ENCODE measurements at places on chromosomes 2 and 18.

DNA sequence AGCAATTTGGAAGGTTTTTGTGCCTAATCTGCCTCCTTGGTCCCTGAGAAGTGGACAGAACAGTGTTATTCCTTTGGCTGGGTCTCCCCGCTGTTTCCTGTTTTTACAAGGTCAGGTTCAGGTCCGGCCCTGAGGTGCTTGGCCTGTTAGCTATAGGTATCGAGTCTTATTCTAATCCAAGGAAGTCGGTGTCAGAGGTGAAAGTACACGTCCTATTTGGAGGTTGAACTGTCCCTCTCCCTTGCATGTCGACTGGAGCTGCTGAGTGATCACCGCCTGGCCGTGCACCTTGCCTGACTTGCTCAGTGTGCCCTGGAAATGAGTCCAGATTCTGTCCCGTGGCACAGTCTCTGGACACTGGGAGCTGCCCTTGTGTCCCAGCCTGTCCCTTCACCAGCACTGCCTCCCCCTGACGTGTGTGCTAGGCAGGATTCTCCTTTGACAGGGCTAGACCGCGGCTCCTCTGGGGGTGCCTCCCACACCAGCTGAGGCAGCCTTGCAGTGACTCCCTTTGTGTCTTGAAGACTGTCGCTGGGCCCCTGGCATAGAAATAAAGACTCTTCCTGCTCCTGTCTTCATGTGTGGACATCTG is 65.7 kb upstream of the RBM44 start:
- DNase-seq = no peak

GRCh38 chr2:8255448-8255800 is 426.4 kb upstream of the ID2 start:
- DNase-seq = no peak

GRCh38 chr2:187102381-187102780 is 253.4 kb upstream of the ZSWIM2 start:
- no peak for DNase-seq

GRCh38 chr2:147351784-147352183 is 493.0 kb upstream of the ACVR2A start:
- no peak for DNase-seq

DNA sequence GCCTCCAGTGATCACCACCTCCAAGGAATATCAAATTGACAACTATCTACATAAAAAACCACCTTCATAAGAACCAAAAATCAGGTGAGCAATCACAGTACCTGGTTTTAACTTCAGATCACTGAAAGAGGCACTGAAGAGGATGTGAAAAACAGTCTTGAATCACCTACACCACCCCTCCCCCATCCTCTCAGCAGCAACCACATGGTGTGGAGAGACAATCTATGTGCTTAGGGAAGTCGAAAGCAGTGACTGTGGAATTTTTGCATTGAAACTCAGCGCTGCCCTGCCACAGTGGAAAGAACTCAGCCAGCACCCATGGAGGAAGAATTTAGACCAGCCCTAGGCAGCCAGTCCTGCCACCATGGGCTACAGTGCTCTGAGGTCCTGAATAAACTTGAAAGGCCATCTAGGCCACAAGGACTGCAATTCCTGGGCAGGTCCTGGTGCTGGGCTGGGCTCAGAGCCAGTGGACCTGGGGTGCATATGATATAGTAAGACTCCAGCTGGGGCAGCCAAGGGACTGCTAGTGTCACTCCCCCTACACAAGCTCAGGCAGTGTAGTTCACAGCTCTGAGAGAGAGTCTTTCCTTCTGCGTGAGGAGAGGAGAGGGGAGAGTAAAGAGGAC is 75.6 kb downstream of the ATL2 start:
- no peak for DNase-seq

- peak; percentile 78 for DNase-seq
Measured at GRCh38 chr18:21242141-21242779, at the start of gene GREB1L. Gene GREB1L, plus strand, starts transcription at chr18:21242232. Its CDS starts 141,287 bp downstream, at chr18:21383519.

DNA sequence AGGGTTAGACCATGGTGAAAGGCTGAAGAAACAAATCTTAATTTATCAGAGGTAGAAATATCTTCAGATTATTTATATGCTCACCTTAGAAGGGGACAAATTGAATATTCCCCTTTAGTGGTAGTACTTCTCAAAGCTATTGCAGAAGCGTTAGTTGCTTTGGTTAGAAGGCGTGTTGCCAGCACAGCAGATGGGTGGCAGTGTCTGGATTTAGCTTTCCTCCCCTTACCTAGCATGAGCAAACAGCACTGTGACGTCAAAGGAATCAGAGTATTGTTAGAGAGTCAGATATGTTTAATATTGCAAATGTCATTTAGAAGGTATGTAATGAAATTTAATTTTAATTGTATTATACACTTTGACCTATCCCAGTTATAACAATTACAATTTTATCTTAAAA is 27.2 kb upstream of the GALR1 start:
- DNase-seq = no peak

- no peak for DNase-seq
Measured at GRCh38 chr2:197113275-197113711, 186.8 kb upstream of the PGAP1 start.

GRCh38 chr2:29495536-29496060 is 380.4 kb downstream of the CLIP4 start:
- DNase-seq = no peak

GRCh38 chr2:108223573-108223972 is 16.2 kb upstream of the SULT1C3 start:
- no peak for DNase-seq

DNA sequence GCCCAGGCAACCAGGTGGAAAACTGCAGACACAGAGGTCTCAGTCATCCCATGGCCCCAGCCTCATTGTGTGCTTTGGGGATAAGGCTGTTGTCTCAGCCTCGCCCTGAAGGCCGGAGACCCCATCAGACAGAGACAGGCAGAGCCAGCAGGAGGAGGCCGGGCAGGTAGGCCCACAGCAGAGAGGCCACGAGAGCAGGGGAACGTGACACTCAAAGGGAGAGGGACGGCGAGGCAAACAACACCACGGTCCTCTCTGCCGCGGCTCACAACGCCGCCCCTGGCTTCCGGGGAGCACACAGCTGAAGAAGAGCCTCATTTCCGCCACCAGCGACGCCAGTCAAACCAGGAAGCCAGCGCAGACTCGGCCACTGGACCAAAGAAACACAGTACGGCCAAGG is 103.3 kb downstream of the ZNF516 start:
- DNase-seq = no peak

DNA sequence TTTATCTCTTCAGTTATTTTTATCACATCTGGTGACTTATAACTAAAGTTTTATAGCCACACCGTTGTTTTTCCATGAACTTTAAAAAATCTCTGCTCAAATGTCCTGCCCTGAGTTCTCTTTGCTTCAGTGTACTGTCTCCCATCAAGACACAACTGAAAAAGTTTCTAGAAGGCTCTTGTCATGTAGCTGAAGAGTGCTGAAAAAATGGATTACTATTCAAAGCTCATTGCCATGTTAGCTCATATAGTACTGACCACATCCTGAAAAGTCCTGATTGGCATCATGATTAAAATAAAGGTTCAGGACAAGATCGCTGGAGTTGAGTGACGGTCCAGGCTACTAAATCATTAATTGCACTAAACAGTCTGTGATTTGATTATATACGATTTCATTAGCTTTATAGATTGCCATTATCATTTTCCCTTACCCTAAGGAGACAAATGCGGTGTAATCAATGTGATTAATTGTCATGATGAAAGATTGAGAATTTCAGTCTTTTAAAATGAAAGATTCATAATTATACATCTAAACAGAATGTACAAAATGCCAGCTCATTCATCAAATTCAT is 62.2 kb downstream of the MFSD6 start:
- no peak for DNase-seq

GRCh38 chr2:142325870-142326269 is 195.1 kb upstream of the LRP1B start:
- DNase-seq = peak; percentile 33

GRCh38 chr2:70686577-70687460 is 81.2 kb downstream of the ADD2 start:
- peak; percentile 97 for DNase-seq

GRCh38 chr2:25418944-25419677 is 77.4 kb upstream of the DNMT3A start:
- DNase-seq = no peak

DNA sequence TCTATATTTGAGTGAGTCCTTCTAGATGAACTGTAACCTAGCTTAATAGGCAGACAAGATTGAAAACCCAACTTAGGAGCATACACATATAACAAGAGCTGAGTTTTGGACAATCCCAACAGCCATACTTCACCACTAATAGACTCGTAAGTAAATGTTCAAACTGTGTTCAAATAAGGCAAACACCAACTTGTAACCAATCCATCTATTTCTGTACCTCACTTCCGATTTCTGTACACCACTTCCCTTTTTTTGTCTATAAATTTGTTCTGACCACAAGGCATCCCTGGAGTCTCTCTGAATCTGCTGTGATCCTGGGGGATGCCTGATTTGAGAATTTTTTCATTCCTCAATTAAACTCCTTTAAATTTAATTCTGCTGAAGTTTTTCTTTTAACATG is 1149.1 kb upstream of the NRXN1 start:
- no peak for DNase-seq

DNA sequence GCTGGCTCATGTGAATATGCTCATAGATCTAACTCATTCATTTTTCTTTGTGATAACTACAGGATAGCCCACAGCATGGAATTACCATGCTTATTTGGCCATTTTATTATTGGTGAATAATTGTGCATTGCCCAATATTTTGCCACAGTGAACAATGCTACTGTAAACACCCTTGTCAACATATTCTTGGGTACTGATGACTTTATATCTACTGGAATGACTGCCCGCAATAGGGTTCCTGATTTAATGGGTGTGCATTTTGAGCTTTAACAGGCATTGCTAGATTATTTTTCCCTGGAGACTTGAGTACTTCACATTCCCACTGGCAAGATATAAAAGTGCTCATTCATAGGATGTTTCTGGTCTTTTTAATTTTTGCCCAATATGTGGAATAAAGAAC is 42.7 kb upstream of the EVA1A start:
- DNase-seq = no peak

DNA sequence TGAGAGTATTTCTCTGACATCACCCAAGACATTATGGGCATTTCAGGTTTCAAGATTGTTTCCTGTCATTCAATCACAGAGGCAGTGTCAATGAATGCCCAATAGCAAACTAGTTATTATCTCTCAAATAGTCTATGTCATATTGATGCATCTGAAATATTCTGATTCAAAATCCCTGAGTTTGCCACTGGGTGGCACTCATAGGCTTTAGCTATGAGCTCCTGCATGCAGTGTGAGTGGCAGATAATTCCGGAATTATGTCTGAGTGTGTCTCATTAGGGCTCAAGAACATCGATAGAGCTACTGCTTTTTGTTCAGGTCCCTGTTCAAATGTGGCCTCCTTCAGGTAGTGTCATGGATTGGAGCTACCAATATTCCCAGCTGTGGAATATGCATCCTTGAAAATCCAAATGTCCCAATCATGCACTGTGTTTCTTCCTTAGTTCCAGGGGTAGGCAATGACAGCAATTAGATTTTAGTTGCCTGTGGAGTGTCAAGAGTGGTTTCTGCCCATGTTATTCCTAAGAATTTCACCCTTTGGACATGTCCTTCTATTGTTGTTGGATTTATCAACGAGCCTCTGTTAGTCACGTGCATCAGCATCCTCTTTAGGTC is 7.8 kb upstream of the OR6B3 start:
- peak; percentile 53 for DNase-seq

DNA sequence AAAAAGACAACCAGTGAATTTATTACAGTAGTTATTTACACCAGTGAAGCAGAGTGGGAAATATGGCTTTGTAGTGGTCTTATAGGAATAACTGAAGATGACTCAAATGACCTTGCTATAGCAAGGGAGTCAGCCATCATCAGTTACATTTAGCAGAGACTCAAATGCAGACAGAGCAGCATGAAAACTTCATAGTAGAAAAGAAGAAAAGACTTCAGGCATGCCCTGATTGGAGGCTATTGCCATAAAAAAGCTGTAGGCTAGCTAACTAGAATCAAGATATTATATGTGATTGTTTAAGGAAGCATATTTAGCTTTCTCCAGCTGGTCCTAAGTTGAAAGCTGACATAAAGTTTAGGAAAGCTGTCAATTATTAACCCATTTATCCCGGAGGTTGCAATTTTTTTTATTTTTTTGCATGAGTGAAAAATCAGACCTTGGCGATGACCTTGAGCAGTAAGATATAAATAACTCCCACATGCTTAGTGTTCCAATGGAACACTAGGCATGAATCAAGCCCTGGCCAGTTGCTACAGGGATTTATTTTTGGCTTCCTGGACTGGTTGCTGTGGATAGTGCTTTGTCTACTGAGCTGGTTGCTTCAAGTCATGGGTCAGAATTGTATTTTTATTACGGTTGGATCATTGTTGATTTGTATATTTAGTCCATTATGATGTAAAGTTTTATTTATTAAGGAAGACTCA is 675.6 kb upstream of the VRK2 start:
- DNase-seq = no peak

DNA sequence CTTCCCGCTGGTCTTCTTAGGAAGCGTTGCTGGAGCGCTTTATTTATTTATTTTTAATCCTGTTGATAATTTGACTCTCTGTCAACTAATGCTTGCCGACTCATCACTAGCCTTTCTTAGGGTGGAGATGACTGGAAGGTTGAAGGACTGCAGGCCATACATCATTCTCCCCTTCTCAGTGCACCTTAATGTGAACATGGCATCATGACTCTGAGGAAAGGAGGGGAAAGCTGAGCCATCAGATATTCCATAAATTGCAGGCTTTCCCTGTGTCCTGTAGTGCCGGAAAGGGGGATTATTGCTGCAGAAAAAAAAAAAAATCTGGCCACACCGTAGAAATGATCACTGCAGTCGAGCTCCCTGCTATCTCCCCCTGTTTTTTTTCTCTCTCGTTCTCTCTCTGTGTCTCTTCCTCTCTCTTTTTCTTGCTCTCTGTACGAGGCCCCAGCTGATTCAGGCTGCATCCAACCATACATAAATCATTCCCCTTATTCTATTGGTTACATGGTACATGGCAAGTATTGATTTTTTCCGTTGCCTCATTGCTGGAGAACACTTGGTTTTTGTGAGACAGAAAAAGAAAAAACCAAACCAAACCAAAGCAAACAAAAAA is 125.8 kb upstream of the EFEMP1 start:
- no peak for DNase-seq

GRCh38 chr18:47877892-47878291 is 52.6 kb downstream of the SMAD2 start:
- no peak for DNase-seq

GRCh38 chr2:88179228-88179679 is 9.1 kb downstream of the THNSL2 start:
- DNase-seq = no peak

DNA sequence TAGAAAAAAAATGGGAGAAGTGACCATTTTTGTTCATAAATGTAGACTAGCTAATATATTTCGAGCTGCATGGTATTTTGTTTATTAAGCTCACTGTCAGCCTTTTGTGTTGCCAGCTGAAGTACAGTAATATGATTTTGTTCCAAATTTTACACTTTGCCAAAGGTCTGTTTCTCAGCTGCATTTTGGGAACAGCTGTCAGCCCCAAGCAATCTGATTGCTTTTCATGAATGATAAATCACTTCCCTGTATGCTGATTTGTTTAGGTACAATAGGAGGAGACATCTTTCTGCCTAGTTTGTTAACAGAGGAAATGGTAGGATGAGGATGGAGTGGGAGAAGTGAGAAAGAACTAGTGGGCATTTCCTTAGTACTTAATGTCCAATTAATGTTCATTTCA is 79.3 kb downstream of the NABP1 start:
- DNase-seq = no peak

- DNase-seq = no peak
Measured at GRCh38 chr2:42035241-42035640, 12.6 kb upstream of the PKDCC start.

All from WERI-Rb-1 (cell line).